DND-41 (cell line): ENCODE measurements at places on chromosomes 1 and 21.

GRCh38 chr1:187876775-187877174 lies 1048.0 kb downstream of the PLA2G4A start:
- H3K4me1 ChIP-seq: no peaks in the 10 kb centered on the region
- no peak overlapping the region for H3K27ac ChIP-seq
- no peak overlapping the region for H3K4me3 ChIP-seq
- no peaks in the 10 kb centered on the region for H3K27me3 ChIP-seq

DNA sequence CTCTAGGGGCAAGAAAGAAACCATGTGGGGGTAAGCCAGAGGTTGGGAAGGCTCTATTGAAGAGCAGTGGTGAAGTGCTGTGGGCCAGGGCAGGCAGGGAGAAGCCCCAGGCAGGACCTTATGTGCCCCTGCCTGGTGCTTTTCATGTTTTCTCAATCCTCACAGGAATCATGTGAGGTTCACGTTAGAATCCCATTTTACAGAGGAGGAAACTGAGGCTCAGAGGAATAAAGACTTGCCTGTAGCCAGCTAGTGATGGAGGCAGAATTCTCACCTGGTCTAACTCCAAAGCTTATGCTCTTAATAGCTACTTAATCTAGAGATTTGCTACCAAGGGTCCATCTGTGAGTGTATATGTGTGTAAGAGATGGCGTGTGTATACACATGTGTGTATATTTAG lies 4.2 kb downstream of the TTC22 start:
- H3K4me1 ChIP-seq: no peaks in the 10 kb centered on the region
- no peak overlapping the region for H3K27ac ChIP-seq
- peaks cover 8% of the 10 kb centered on the region for H3K27me3 ChIP-seq
- no peaks in the 10 kb centered on the region for H3K36me3 ChIP-seq

GRCh38 chr1:201983380-201983805 lies 945 bp downstream of the RNPEP start:
- H3K4me3 ChIP-seq: peak overlapping the region; percentile 92
- H3K4me1 ChIP-seq: peaks cover 30% of the 10 kb centered on the region
- peaks cover 4% of the 10 kb centered on the region for H3K36me3 ChIP-seq

GRCh38 chr21:20591284-20591683 lies 406.9 kb upstream of the NCAM2 start:
- H3K4me3 ChIP-seq: no peak overlapping the region
- no peaks in the 10 kb centered on the region for H3K36me3 ChIP-seq
- DNase-seq: no peak

GRCh38 chr1:66510407-66510806 lies 23.5 kb upstream of the SGIP1 start:
- H3K36me3 ChIP-seq: no peaks in the 10 kb centered on the region
- peaks cover 4% of the 10 kb centered on the region for H3K27me3 ChIP-seq
- DNase-seq: no peak
- H3K4me1 ChIP-seq: no peaks in the 10 kb centered on the region
- H3K27ac ChIP-seq: no peak overlapping the region

DNA sequence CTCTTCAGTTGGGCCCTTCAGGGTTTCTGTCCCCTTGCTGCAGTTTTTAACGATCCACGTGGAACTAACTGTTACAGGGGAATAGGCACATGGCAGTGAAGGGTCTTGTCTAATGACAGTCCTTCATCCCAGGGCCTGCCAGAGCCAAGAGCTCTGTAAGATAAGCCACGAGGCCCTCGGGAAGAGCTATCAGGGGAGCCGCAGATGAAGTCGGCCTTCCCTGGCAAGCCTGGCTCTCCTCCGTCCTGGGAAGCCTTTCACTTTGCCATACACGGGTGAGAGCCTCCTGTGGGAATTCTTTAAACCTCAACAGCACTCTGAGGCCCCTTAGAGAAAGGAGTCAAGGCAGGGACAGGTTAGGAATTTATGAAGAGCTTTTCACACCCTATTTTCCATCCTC lies 29.0 kb downstream of the ACP6 start:
- H3K36me3 ChIP-seq: 0 out of 2 replicates have a peak, but pooled peaks cover 4% of the 10 kb centered on the region
- no peaks in the 10 kb centered on the region for H3K27me3 ChIP-seq
- no peak overlapping the region for H3K27ac ChIP-seq
- no peak overlapping the region for H3K4me3 ChIP-seq

- H3K36me3 ChIP-seq: no peaks in the 10 kb centered on the region
- H3K27ac ChIP-seq: no peak overlapping the region
- H3K4me3 ChIP-seq: no peak overlapping the region
- H3K4me1 ChIP-seq: no peaks in the 10 kb centered on the region
- H3K27me3 ChIP-seq: no peaks in the 10 kb centered on the region
- no peak for DNase-seq
Measured at GRCh38 chr1:204093781-204094180, 20.9 kb downstream of the SOX13 start.

GRCh38 chr1:102190429-102190828 lies 193.7 kb upstream of the OLFM3 start:
- no peak overlapping the region for H3K27ac ChIP-seq
- no peak for DNase-seq
- no peaks in the 10 kb centered on the region for H3K4me1 ChIP-seq
- H3K36me3 ChIP-seq: no peaks in the 10 kb centered on the region
- H3K4me3 ChIP-seq: no peak overlapping the region

DNA sequence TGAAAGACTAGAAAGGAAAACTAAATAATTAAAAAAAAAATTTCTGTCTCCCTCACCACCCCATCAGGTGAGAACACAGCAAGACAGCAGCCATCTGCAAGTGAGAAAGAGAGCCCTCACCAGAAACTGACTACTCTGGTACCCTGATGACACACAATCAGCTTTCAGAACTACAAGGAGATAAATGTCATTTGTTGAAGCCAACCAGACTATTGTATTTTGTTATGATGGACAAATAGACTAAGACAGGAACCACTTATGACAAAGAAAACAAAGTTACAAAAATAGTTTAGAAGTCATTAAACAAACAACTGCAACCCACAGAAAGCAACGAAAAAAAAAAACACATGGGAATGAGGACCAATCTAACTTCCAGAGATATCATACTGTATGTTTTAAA lies 98.3 kb downstream of the FAF1 start:
- no peaks in the 10 kb centered on the region for H3K4me1 ChIP-seq
- H3K27me3 ChIP-seq: no peaks in the 10 kb centered on the region
- no peak overlapping the region for H3K4me3 ChIP-seq
- 0 out of 2 replicates have a peak, but pooled peaks cover 3% of the 10 kb centered on the region for H3K36me3 ChIP-seq
- H3K27ac ChIP-seq: no peak overlapping the region

- no peak for DNase-seq
- H3K4me3 ChIP-seq: no peak overlapping the region
- H3K27ac ChIP-seq: no peak overlapping the region
- peaks cover 12% of the 10 kb centered on the region for H3K36me3 ChIP-seq
Measured at GRCh38 chr1:97378596-97378995, 542.2 kb downstream of the DPYD start.

GRCh38 chr1:162695687-162696086 lies 63.4 kb downstream of the DDR2 start:
- no peak overlapping the region for H3K4me3 ChIP-seq
- H3K27ac ChIP-seq: no peak overlapping the region
- H3K36me3 ChIP-seq: no peaks in the 10 kb centered on the region
- H3K4me1 ChIP-seq: no peaks in the 10 kb centered on the region
- H3K27me3 ChIP-seq: no peaks in the 10 kb centered on the region

DNA sequence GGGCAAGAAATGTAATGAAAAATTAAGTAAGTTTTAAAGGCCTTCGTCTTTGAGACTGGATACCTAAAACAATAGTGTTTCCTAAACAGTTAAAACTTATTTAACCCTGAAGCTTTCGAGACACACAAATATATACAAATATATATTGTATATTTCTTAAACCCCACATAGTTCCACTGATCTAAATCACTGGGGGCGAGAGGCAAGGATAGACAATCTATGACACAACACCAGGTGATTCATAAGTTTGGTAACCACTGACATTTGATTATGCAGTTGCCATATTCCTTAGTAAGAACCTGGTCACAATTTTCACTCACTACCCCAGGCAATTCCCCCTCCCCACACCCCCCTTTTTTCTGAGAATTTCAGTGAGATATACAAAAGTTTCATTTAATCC lies 55.3 kb upstream of the BOLA1 start:
- peaks cover 20% of the 10 kb centered on the region for H3K36me3 ChIP-seq
- H3K4me1 ChIP-seq: peaks cover 55% of the 10 kb centered on the region
- no peak for DNase-seq

DNA sequence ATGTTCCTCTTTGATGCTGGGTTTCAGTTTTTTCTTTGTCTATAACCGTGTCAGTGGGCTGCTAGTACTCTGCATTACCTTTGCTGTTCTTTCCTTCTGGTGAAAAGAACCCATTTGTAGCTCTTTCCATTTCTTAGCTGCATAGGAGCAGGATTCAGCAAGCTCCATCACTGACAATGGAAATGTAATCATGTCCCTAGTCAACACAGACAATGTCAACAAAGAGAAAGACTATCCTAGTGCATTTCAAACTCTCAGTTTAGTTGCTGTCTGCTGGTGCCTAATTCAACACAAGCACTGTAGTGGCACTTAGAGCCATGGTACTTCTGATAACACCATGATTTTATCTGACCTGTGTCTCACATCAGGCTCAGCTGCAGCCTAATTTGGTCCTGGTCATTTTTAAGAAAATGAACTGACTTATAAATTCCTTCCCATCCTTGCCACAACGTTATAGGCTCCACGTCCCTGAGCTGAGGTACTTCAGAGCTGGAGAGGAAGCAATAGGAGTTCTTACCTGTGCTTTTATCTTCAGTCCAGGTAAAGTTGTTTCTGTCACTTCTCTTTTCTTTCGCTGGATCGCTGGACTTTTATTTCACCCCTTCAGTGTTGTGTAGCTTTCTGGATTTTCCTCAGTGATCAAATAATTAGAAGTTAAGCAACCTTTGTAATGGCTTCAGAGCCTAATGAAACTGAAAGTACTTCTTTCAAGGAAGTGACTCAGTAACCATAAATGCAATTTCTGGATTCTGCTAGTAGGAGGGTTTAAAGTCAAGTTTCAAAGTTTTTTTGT lies at the start of gene GBP3:
Gene GBP3 (minus strand): TSS at position 700 of the 793 bp plus-strand sequence. CDS start 2,145 bp downstream, outside the sequence.
- peak within 1 kb of the TSS; percentile 61 for H3K4me3 ChIP-seq
- H3K27ac ChIP-seq: peak within 1 kb of the TSS; percentile 94
- H3K36me3 ChIP-seq: peaks cover 24% of the 10 kb centered on the region
- H3K27me3 ChIP-seq: no peaks in the 10 kb centered on the region
- DNase-seq: peak; percentile 33
- H3K4me1 ChIP-seq: peaks cover 40% of the 10 kb centered on the region

GRCh38 chr1:61101536-61101935 lies 19.2 kb downstream of the NFIA start:
- no peak for DNase-seq
- H3K4me3 ChIP-seq: no peak overlapping the region
- no peaks in the 10 kb centered on the region for H3K36me3 ChIP-seq
- no peaks in the 10 kb centered on the region for H3K27me3 ChIP-seq
- H3K4me1 ChIP-seq: no peaks in the 10 kb centered on the region
- no peak overlapping the region for H3K27ac ChIP-seq

DNA sequence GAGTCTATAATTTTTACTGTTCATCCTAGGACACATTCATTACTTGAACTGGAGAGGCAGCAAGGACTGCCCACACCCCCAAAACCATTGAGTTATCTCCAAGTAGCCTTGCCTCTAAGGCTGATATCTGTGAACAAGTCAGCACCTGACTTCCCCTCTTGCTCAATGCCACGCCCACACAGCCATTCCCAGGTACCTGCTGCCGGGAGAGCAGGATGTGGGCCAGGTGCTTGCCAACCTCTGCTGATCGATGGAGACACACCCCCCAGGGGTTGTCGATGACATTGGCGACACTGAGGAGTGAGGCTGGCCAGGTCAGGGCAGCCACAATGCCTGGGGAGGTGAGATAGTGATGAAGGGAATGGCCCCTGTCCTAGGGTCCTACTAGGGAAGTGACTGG lies 60.1 kb downstream of the TMCO4 start:
- H3K4me1 ChIP-seq: no peaks in the 10 kb centered on the region
- H3K4me3 ChIP-seq: no peak overlapping the region
- H3K27ac ChIP-seq: no peak overlapping the region
- no peaks in the 10 kb centered on the region for H3K36me3 ChIP-seq
- peaks cover 7% of the 10 kb centered on the region for H3K27me3 ChIP-seq
- DNase-seq: no peak

DNA sequence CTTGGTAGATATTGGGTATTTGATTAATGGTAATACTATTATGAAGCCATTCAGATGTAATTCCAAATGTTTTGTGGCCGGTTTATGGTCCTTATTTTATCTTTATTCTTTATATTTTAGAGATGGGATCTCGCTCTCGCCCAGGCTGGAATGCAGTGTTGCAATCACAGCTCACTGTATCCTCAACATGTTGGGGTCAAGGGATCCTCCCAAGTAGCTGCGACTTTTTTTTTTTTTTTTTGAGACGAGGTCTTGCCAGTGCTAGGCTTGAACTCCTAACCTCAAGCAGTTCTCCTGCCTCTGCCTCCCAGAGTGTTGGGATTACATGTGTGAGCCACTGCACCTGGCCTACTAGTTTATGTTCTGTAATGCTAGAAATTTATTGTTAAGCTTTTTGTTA lies 4.7 kb downstream of the DDI2 start:
- no peak overlapping the region for H3K4me3 ChIP-seq
- H3K27ac ChIP-seq: no peak overlapping the region
- DNase-seq: no peak

GRCh38 chr1:1527092-1527816 lies 13.2 kb downstream of the TMEM240 start:
- H3K4me3 ChIP-seq: no peak overlapping the region
- DNase-seq: no peak
- no peaks in the 10 kb centered on the region for H3K27me3 ChIP-seq

GRCh38 chr1:82995951-82996350 lies 1003.0 kb downstream of the TTLL7 start:
- H3K4me1 ChIP-seq: no peaks in the 10 kb centered on the region
- no peak for DNase-seq
- H3K4me3 ChIP-seq: no peak overlapping the region
- H3K36me3 ChIP-seq: no peaks in the 10 kb centered on the region
- H3K27ac ChIP-seq: no peak overlapping the region
- H3K27me3 ChIP-seq: no peaks in the 10 kb centered on the region

DNA sequence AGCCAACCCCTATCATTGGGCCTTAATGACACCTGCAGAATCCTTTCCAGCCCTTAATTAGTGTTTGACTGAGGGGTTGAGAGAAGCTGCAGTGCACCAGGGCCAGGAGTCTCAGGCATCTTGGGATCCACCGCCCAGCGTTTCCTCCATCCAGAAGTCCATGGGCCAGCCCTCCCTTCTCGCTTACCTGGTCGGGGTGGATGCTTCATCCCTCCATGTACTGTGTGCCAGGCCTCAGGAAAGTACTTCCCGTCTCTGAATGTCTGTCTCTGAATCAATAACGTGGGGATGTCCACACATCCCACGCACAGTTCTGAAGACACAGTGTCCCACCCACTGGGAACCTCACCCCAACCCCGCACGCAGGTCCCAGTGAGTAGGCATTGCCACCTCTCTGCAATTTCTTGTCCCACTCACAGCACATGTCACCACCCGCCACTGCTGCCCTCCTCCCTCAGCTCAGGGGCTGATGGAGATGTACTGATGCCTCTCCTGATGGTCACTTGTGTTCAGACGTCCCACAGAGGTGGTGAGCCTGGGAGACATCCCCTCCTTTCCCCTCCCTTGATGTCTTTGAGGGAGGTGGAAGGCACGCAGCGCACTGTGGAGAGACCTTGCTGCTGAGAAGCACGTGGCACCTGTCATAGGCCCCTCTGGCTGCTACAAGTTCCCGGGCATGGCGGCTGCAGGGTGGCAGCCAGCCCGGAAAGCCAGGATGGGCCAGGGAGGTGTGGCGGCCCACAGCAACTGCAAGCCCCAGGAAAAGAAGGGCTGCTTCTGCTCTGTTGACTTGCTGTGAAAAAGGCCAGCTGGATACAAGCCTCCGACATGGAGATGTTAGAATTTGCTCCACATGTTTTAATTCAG lies 29.4 kb upstream of the PRSS38 start:
- H3K4me1 ChIP-seq: peaks cover 10% of the 10 kb centered on the region
- DNase-seq: peak; percentile 3
- H3K4me3 ChIP-seq: no peak overlapping the region
- no peak overlapping the region for H3K27ac ChIP-seq
